ENCODE measurements at places on chromosomes 12 and 14.

DNA sequence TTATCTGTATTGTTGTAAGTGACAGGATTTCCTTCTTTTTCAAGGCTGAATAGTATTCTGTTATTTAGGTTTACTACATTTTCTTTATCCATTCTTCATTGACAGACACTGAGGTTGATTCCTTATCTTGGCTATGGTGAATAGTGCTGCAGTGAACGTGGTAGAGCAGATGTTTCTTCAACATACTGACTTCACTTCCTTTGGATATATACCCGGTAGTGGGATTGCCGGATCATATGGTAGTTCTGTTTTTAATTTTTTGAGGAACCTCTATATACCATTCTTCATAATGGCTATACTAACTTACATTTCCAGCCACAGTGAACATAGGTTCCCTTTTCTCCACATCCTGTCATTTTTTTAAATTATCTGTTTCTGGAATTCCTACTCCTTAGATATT, 21.8 kb downstream of the DERA start:
- no peak for DNase-seq

DNA sequence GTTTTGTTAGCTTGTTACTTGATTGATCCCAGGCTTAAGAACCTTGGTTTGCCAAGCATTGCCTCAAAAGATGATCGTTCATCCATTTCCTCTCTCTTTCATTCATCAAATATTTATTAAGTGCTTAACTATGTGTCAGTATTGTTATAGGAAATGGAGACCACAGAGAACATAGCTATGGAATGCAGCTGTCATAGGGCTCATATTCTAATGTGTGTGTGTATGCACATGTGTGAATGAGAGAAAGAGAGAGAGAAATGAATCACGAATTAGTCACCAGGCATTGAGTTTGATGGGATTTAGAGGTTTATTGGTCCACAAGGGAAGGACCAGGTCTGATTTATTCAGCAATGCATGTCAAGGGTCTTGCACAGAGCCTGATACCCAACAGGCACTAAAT, 71.0 kb upstream of the FBXO21 start:
- DNase-seq = no peak

DNA sequence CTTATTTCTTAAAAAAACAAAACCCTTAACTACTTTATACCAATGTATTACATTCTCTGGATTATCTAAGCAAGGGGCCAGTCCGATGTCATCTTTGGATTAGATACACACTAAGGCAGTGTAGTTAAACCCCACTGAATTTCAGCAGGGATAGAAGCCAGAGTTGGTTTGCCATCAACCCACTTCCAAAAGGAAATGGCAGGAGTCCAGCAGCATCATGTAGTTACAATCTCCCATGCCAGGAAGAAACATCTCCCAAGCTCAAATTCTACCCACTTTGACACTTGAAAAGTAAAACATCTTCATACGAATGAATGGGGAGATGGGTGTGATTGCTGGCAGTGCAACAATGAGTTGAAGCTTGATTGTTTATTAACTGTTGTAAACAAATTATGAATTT, 203.5 kb upstream of the PLXNC1 start:
- DNase-seq = no peak

DNA sequence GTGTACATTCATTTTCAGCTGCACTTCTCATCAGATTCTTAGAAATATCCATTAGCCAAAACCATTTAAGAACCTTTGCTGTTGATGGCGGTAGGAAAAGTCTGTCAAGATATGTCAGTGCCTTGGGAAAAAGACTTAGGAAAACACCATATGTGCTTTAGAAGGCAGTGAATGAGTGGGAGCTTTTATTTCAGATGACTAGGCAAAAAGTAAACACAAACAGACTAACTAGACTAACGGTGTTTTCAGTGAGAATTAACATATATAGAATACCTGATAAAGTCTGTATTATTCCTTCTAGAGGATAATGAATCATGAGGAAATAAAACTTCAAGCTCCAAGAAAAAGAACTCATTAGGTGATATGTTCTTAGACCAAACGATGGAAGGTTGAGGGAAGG, 418.9 kb downstream of the NAV3 start:
- DNase-seq = no peak

DNA sequence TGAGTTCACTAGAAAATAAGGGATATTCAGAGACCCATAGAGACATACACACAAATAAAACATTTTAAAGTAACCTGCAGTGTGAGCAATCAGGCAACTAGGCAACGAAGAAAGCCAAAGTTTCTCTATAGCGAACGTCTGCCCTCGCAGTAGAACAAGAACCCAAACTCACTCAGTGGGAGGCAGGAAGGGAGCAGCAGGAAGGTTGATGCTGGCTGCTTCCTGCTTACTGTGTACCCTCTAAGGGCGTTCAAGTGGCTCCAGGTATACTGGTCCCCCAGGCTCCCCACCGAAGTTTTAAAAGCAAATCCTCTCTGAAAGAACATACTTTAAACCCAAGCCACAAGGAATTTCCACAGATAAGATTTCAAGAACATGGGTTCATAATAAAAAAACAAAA, 249.3 kb downstream of the FOXN3 start:
- DNase-seq = no peak

DNA sequence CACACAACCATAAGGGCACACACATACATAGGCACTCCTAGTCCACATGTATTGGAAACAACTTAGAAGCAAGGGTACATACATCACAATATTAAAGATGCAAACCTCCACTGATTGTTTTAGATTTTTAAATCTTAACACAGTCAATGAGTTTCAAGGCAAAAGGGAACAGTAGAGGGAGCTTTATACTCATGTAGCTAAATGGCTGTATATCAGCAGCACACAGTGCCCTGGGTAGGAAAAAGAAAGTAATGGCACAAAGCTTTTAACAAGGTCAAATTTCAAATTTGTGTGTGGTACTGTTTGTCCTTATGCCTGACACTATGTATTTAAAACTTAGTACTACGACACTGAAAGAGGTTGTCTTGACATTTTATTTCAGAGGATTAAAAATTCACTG, 262.0 kb downstream of the MED13L start:
- no peak for DNase-seq

DNA sequence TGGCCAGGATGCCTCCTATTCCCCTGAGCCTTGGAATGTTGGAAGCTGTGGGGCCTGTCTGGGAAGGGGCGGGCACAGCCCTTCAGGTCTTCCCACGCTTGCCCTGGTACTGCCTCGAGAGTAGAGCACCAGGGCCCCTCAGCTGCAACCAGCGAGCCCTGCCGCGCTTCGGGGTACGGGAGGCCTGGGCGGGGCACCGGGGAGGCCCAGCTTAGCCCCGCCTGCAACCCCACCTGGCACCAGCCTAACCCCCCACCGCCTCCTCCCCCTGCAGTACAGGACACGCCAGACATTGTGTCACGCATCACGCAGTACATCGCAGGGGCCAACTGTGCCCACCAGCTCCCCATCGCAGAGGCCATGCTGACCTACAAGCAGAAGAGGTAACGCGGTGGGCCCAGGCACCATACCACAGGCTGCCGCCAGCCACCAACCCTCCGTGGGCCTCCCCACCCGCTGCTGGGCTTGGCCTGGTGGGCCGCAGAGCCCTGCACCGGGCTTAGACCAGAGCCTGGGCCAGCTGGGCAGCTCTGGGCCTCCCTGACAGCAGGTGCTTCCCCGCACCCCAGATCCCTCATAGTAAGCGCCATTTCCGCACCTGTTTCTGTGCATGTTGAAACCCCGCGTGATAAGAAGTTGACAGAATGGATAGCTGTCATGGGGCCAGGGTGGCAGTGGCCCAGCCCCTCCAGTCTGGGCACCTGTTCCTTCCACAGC, 13.6 kb upstream of the TEX22 start:
- no peak for DNase-seq

- no peak for DNase-seq
These were observed 815.7 kb downstream of the NRXN3 start for GRCh38 chr14:78985668-78986381.

DNA sequence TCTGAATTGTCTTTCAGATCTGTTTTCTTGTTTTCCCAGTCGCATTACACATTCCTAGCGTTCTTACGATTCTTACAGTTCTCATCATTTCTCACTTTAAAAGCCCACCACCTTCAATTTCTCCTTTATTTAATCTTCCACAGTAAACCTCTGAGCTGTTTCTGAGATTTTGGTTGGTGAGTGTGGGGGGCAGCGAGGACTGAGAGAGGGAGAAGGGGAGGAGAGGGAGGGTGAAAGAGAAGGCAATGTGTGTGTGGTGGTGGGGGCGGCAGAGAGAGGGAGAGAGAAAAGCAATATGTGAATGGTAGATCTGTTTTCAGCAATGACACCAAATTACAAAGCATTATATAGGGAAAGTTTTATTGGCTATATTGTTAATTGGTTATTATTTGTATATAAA, 282.6 kb downstream of the SOX5 start:
- no peak for DNase-seq

GRCh38 chr12:3446235-3446634, 44.8 kb upstream of the PRMT8 start:
- no peak for DNase-seq

DNA sequence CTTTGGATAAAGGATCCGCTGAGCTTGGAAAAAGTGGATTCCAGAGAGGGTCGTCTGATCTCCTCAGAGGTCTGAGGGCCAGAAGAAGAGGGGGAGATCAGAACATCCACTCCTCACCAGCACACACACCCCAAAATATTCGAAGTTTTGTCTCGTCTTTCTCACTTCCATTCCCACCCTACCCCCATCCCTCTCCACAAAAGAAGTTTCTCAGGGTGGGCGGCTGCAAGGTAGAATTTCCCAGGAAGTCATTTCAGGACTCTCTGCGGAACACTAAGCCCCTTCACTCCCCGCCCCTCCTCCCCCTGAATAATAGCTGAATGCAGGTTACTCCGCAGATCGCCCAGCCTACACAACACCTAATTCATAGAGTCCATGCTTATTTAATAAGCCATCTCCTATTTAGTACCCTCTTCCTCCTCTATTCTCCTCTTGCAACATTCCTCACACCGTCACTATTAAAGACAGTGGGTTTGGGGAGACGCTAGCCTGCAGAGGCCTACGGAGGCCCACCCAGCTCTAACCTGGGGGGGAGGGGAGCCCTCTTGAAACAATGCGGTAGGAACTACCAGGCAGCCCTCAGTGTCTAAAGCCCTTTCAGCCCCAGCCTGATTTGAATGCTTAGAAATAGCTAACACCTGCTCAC, 649 bp upstream of the SALL2 start:
- no peak for DNase-seq

- DNase-seq = no peak
These were observed 10.6 kb downstream of the SEL1L start for GRCh38 chr14:81523016-81523415.

DNA sequence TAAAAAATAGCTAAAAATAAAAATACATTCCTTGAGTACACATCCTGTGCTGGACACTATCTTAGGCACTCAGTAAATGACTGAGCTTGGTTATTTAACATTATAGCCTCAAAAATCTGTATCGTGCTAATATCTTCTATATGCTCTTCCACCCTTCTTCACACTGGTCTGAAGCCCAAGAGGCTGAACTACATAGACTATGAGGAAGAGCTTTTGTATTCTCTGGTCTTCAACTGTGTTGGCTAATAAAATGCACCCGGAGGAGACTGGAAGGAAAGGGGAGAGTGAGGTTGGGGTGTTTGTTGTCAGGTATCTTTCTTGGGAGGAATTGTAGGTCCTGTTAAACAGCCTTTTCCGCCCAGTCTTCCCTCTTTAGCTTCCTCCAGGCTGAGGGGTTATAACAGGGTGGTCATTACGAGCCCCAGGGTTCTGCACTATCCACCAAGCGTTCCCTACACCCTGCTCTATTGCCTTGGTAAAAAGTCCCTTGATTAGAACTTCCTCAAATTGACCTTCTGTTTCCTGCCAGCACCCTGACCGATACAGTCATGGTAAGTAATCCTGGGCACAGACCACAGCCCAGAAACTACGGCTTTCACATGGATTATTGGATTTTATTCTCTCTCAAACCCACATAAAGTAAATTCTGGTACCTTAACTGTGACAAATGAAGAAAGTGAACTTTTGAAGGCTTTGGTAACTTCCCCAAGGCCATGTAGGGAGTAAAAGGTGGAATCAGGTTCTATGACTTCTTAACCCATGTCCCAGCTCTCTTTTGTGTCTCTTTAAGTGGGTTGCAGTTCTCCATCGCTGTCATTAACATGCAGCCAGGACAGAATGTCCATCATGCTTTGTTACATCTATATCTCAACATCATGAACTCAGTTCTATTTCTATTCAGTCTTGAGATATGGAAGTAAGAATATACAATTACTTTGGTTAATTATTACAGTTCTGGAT, 71.3 kb downstream of the PTHLH start:
- no peak for DNase-seq

DNA sequence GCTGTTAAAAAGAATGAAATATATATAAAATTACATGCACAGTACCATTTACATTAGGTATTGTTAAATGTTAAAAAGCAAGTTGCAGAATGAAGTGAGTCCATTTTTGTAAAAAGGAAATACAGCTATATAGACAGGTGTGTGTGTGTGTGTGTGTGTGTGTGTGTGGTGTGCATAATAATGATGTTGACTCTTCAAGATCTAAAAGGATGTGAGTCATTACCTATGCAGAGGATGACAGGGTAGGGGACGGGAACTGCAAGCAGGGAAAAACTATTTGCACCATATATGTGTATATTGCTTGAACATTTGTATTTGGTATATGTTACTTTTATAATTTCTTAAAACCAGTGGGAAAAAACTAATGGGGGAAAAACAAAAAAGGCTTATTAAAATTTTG, 3.1 kb downstream of the C14orf39 start:
- no peak for DNase-seq

Data from activated CD8-positive, alpha-beta memory T cell treated with anti-CD3 and anti-CD28 coated beads, Interleukin-2, amount 50 U/mL, for 4 hours (primary cell).